Hypothalamus (tissue), 51 donors: ENCODE measurements at places on chromosomes 12 and 14.

DNA sequence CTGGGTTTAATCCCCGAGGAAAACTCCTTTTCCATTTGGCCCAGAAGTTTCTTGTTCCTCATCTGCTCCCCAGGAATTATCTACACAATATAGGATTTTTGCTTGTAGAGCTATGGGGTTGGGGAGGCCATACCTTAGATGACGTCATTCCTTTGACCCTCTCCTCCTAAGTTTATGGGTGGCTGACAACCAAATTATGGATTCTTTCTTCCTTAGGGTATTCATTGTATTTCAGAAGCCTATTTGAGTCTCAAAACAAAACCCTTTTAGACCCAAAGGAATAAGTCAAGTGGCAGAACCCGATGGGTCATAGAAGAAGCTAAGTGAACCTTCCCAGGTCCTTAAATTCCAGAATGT, 14.2 kb downstream of the PROX2 start:
- DNase-seq, result no peak

DNA sequence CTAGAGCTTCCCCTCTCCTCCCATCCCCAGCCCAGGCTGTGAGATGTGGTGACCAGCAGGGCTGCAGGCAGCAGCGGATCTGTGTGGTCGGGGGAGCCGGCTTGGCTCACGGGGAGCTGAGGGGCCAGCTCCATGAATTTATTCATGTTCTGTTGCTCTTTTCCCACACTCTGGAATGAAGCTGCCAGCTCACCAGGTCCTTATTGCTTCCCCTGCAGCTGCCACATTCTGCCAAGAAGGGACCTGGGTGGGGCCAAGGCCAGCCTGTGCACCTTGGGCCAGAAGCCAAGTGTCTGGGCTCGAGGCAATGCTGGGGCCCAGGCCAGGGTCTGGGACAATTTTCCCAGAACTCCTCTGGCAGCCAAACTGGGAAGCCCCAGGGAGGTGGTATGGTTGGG, 2.5 kb upstream of the C1QL4 start:
- DNase-seq, result no peak

DNA sequence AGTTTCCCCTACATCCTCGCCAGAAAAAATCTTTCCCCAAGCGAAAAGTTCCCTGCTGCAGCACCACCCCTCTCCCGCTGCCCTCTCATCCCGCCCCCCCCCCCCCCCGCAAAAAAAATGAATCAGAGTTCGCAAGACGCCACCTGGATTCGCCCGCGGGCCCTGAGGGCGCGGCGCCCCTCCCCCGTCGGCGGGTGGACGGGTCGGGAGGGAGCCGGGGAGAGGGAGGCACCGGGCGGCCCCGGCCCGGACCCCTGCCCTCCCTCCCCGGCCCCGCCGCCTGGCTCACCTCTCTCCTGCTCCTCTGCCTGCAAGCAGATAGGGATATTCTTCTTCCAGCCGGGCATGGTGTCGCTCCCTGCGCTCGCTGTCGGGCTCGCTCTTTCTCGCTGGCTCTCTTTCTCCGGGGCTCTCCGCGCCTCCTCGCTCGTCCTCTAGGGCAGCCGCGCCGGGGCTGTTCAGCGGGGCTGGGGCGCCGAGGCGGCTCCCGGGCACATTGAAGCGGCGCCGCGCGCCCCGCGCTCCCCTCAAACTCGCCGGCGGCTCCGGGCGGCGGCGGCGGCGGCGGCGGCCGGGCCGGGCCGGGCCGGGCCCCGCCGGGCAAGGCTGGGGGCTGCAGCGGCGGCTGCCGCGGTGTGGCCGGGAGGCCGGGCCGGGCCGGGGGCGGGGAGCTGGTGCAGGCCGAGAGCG, 200.3 kb upstream of the CAND1 start:
- no peak for DNase-seq

GRCh38 chr12:132461526-132461925, 28.4 kb upstream of the FBRSL1 start:
- no peak for DNase-seq

DNA sequence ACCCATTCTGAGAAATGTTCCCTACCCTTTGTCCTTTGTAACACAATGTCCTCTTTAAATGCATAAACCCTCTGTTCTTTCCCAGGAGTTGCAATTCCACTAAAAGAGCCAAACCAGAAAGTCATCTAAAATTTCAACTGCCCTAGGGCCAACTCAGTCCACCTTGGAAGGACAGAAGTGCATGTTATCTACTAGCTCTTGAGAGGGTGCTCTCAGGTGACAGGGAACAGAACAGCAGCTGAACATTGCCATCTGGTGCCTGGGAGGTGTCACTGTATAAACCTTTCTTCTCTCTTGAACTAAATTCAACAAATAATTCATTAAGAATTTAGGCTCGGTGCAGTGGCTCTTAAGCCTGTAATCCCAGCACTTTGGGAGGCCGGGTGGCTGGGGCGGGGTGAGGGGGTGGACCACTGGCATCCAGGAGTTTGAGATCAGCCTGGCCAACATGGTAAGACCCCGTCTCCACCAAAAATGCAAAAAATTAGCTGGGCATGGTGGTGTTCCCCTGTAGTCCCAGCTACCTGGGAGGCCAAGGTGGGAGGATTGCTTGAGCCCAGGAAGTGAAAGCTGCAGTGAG, 10.3 kb upstream of the FERMT2 start:
- peak; percentile 6 for DNase-seq

DNA sequence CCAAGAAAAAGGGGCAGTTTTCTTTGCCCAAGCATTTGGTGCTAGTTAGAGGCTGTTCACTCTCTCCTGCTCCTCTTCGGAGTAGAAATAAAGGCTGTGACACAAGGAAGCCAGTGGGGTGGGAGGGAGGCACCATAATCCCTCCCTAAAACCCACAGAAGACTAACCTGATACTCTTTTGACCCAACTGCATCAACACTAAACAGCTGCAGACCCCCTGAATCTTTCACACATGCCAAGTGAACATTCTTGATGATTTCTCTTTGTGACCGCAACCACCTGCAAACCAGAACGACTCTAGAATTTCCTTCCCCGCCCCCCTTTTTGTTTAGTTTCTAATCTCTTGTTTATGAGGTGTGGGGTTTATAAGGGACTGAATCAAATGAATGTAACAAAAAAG, 175.8 kb upstream of the BCL2L14 start:
- no peak for DNase-seq

- DNase-seq, result no peak
Observed at GRCh38 chr14:93926873-93927799, at the start of gene FAM181A. Gene FAM181A (plus strand): TSS chr14:93927344. CDS start chr14:93928286, 942 bp downstream.
